ENCODE measurements at places on chromosomes 1 and 21.

GRCh38 chr1:3590951-3591865 is 20.1 kb downstream of the MEGF6 start:
- no peak for DNase-seq

DNA sequence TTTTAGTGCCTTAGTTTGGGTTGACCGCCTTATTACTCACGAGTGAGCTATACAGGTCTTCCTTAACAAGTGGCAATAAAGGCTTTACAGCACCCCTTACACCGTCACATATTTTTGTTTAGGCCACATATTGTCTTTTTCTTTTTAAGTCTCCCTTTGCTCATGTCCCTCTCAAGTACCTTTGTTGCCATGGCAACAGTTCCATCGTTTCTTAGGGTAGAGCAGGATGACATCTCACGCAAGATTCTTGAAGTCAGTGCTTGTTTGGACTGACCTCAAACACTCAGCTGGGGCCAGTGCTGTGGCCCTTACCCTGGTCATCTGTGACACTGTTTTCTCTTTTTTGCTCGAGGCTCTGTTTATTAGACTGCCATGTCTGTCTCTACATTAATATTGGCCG is 69.8 kb downstream of the PBX1 start:
- DNase-seq: no peak

- DNase-seq: no peak
These were observed 802 bp downstream of the CYP4X1 start for GRCh38 chr1:47024141-47024801.

GRCh38 chr1:115906627-115907026 is 65.7 kb upstream of the NHLH2 start:
- no peak for DNase-seq

DNA sequence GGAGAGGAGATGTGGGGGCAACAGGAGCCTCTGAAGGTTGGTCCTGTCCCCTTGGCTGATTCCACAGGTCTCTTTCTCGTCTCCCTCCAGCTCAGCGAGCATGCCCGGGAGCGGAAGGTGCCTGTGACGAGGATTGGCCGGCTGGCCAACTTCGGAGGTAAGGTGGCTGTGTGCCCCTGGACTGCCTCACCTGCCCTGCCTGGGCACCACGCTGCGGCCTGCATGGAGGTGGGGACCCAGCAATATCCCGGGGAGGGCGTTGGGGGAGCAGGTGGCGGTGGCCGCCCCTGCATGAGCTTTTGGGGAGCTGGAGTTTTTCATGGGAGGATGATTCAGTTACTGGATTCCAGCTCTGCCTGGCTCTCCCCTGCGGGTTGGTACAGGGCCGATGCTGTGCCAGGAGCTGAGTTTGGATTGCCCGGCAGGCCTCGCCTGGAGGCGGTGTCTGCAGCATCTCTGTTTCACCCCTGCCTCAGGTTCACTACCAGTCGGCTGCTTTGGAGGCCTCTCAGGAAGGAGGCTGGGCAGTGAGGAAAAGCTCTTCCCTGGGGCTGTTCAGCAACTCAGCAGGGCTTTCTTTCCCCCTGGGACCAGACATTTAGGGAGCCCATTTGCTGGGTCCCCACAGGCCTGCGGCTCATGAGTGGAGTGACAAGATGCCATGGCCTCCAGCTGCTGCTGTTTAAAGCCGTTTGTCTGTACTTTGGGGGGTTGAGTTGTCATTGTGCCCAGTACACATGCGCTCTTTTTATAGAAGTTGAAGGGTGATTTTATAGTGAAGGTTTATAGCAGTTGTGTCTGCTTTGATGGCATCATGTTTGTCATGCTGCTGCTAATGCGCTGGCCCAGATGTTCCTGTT is 25.7 kb downstream of the COQ8A start:
- DNase-seq: no peak

- DNase-seq: no peak
These were observed 64.8 kb downstream of the SLC19A1 start for GRCh38 chr21:45477176-45478114.

DNA sequence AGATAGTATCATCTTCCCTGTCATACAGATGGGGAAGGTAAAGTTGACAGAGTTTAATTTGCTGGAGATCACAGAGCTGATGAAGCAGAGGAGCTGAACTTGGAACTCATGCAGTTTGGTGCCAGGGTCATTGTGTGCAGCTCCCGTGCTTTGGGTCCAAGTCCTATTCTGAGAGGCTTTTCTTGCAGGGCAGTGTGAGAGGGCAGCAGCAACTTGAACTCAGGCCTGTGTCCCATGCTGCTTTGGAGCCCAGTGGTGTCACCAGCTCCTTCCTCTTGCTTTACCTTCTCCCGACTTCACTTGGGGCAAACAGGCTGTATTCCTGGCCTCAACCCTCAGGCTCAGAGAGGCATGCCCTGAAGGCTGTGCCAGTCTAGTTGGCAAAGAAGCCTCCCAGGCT is 24.7 kb downstream of the INAVA start:
- no peak for DNase-seq

DNA sequence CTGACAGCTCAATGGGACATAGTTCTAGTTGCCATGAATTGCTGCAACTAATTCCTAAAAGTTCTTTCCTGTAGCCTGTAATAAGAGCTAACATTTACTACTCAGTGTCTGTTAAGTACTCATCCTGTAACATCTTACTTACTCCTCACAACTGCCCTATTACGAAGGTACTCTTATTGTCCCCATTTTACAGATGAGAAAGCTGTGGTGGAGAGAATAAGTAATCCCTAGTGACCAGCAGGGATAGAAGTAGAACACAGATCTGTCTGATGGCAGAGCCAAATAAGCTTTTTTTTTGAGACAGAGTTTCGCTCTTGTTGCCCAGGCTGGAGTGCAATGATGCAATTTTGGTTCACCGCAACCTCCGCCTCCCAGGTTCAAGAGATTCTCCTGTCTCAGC is 3.1 kb downstream of the STK40 start:
- DNase-seq: no peak

DNA sequence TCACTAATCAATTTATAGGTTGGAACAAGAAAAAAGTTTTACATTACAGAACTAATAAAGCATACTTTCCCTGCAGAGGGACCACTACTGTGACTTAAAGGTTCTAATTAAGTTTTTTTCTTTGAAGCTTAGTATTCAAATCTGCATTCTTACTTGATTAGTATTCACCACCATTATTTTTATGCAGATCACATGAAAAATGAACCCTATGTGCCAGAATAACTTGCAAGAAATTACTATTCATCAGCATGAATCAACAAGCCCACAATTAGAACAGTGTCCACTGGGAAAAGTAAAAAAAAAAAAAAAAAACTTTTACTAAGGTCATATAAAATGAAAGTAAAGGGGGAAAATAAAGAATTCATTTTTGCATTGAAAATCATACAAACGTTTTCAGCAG is 90.8 kb downstream of the SMYD3 start:
- no peak for DNase-seq

DNA sequence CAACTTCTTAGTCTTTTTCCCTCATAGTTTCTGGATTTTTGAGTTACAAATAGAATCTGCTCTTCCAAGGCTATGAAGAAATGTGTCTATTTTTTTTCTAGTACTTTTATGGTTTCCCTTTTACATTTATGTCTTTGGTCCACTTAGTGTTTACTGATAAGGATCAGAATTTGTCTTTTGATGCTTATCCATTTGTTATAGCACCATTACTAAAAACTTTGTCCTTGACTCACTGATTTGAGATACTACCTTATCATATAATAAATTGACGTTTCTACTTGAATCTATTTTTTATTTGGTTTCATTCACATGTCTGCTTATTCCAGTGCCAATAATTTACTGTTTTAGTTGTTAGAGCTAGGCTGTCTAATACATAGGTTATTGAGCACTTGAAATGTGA is 161.1 kb upstream of the DPYD start:
- DNase-seq: no peak

DNA sequence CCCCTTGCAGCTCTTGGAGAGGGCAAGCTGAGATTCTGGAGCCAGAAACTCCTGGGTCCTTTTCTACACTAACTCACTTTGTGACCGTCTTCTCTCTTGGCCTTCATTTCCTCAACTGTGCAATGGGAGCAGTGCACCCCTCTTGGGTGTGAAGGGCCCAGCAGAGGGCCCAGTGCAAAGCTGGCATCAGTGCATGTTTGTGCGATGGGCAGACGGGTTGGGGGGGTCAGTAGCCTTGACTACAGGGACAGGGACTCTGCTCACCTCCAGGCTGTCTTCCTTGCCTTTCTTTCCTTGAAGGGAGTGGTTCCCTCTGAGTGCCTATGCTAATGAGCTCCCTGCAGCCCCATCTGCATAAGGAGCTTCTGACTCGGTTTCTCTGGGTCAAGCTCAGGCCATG is 51.0 kb downstream of the EDN2 start:
- DNase-seq: no peak

- DNase-seq: no peak
These were observed 49.5 kb upstream of the IFFO2 start for GRCh38 chr1:19006000-19006399.

DNA sequence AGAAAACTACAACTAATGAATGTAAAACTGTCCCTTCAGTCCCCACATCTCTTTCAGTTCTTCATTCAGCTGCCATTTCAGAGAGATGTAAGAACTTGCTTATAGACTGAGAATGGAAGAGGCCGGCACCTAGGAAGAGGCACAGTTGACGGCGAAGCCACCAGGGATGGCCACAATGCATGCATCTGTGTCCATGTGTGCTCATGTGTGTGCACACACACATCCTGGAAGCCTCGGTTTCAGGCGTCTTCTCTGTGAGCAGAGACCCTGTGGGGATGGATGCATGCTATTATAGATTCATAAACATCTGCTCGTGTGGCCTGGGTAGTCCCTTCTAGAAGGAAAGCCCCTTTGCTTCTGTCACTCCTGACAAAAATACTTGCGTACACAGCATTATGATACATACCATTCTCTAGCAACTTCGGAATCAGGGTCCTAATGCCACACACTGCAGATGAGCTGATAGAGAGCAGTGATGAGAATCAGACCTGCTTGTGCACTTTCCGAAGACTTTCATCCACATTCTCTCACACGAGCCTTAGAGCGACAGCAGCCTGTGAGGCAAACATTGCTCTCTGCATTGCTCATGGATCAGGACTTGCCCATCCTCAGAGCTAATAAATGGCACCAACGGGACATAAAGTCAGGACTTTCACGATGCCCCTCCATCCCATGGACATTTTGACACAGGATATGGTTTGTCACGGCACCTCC is 12.4 kb upstream of the GPR61 start:
- no peak for DNase-seq

DNA sequence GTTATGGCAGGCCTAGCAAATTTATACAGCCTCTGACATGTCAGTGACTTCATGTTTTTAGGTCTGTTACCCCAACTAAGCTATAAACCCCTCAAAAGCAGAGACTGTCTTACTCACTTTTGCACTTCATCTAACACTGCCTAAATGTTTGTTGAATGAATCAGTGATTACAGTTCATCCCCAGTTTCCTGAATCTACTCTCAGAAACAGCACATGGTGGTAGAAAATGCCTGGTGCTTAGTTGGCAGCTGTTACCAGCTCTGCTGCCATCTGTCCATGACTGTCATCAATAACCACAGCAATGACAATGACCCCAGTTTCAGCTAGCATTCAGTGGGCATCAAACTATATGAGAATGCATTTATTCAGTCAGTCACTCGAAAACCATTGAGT is 110.5 kb upstream of the SERBP1 start:
- no peak for DNase-seq

GRCh38 chr1:7770669-7770996 is 463 bp upstream of the VAMP3 start:
- peak; percentile 82 for DNase-seq

DNA sequence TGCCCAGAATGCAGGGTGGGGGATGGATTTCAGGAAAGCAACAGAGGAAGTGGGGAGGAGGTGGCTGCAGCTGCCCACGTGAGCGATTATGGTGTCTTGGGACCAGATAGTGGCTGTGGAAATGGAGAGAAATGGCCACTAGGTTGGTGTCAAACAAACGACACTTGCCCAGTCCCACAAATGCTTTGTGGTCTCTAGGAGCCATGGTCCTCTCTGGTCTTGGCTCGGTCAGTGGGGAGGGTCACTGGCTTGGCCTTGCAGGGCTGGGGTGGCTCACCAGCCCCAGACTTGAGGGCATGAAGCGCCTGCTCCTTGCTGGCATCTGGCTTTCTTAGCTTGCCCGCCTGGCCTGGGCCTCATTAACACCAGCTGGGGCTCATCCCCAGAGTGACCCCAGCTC is 7.2 kb downstream of the PADI2 start:
- no peak for DNase-seq

GRCh38 chr1:230327892-230328284 is 98.2 kb downstream of the PGBD5 start:
- DNase-seq: no peak

- no peak for DNase-seq
These were observed 63.0 kb downstream of the NR5A2 start for GRCh38 chr1:200090252-200091159.

DNA sequence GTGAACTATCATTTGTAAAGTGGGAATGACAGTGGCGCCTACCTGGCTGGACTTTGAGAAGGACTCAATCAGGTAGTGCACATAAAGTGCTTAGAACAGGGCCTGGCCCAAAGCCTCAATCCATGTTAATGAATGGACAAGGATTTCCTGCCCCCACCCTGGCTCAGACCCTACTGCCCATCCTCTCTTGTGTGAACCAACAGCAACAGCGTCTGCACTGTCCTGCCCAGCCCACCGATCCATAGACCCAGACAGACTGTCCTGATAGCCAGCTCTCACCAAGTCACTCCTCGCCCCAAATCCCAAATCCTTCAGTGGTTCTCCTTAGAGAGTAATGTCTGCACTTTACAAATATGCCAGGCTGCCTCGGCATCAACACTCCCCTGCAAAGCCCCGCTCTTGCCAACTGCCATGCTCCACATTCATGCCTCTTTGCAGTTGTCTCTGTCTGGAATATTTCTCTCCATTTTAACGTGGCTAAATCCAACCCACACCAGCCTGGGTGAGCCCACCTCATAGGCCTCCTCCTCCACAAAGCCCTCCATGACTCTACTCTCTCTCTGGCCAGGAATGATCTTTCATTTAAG is 157.6 kb upstream of the EDN2 start:
- DNase-seq: no peak

DNA sequence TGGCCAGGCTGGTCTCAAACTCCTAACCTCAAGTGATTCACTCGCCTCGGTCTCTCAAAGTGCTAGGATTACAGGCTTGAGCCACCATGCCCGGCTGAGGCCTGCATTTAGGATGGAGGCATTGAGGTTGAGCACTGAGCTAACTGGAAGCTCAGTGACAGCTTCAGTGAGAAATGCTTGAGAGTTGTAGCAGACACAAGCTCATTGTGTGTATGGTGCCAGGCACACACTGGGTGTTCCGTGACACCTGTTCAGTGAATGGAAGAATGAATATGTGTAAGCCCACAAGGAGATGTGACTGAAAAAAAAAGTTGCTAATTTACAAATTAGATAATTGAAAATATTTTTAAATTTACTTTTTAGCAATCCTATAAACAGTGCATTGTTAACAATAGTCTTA is 21.8 kb downstream of the LURAP1 start:
- DNase-seq: no peak

DNA sequence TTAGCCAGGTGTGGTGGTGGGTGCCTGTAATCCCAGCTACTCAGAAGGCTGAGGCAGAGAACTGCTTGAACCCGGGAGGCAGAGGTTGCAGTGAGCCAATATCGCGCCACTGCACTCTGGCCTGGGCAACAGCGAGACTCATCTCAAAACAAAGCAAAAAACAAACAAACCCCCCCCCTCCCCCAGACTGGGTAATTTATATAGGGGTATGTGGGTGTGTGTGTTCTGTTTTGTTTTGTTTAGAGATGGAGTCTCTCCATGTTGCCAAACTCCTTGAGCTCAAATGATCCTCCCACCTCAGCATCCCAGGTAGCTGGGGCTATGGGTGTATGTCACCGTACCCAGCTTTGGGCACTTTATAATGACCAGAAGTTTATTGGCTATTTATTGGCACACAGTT is 73.6 kb downstream of the SLC27A3 start:
- no peak for DNase-seq

GRCh38 chr1:10789803-10790702 is 6.4 kb downstream of the CASZ1 start:
- no peak for DNase-seq
